ENCODE measurements at places on chromosomes 7 and 10. TPM values are rescaled to one million over a fixed set of nuclear protein-coding genes. Genes with fewer than 3 reads are reported as not detected.

Gene NANOS1
- total RNA-seq: 1.2 TPM

Gene SLC26A3
- not detected for total RNA-seq

Gene CDK14
- total RNA-seq: 41.1 TPM

Gene TMEM270
- not detected for total RNA-seq

Gene SORBS1
- total RNA-seq: 0.26 TPM

Gene CPVL
- 0.51 TPM for total RNA-seq

Gene ANKRD1
- total RNA-seq: under 0.01 TPM

Gene SLC26A5
- not detected for total RNA-seq

Gene ZNF735
- total RNA-seq: not detected

Gene WNT8B
- not detected for total RNA-seq

Gene CNNM2
- 4.4 TPM for total RNA-seq

Gene DENND2A
- total RNA-seq: 39.0 TPM

Gene CELF2
- total RNA-seq: 25.1 TPM

Gene ATOH7
- not detected for total RNA-seq

Gene CFTR
- total RNA-seq: under 0.01 TPM

Gene XRCC2
- total RNA-seq: under 0.01 TPM

Gene PCDH15
- total RNA-seq: under 0.01 TPM

Gene NPC1L1
- total RNA-seq: under 0.01 TPM

Gene IQUB
- 0.83 TPM for total RNA-seq

Gene ELMO1
- total RNA-seq: 1.5 TPM

Gene GHITM
- total RNA-seq: 259 TPM

Gene FAM53B
- total RNA-seq: 10.8 TPM

Gene TDRD1
- total RNA-seq: not detected

Gene RPA3
- total RNA-seq: 14.9 TPM

Gene LIPN
- not detected for total RNA-seq

Gene LSM8
- 39.5 TPM for total RNA-seq

Gene GRIFIN
- not detected for total RNA-seq
